Esophagus squamous epithelium (tissue), 5 donors: ENCODE measurements at places on chromosomes 2 and 18.

DNA sequence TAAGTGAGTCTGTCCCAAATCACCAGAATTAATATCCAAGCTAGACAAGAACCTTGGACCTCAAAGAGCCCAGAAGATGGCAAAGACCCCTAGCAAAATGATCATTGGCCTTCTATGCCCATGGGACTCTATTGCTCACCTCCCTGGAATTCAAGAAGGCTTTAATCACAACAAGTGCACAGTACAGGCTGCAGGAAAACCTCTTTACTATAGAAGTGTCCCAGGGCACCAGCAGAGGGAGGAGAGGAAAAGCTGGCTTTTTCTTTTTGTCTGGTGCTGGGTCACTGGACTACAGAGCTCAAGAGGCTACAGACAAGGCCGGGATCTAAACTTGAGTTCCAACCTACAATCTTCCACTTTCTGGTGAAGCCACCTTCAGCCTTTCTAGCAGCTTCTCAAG is 88.3 kb upstream of the PPP1CB start:
- DNase-seq, result no peak

GRCh38 chr18:64165906-64166305 is 17.0 kb upstream of the LINC00305 start:
- DNase-seq, result no peak

DNA sequence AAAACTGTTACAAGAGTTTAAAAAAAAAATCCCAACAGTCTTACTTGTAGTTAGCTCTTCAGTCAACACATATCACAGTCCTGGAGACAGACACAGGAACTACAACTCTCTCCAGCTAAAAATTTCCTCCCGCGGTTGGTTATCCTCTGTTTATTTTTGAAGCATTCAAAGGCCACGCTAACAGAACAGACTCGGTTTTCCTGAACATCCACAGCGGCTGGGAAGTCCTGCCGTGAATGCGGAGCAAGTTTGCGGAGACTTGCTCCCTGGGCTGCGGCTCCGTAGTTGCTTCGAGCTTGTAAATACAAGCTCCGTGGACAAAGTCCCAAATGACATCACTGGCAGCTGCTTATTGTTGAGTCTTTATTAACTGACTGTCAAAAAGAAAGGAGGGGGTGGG is at the start of gene NCKAP5:
TSS of gene NCKAP5 (minus strand) at position 292 of the 400 bp plus-strand sequence. CDS start 50,937 bp downstream, outside the sequence.
- no peak for DNase-seq

GRCh38 chr2:53182601-53183000 is 585.0 kb upstream of the CHAC2 start:
- DNase-seq, result no peak

GRCh38 chr2:120988051-120988699 is 252.5 kb downstream of the GLI2 start:
- no peak for DNase-seq

DNA sequence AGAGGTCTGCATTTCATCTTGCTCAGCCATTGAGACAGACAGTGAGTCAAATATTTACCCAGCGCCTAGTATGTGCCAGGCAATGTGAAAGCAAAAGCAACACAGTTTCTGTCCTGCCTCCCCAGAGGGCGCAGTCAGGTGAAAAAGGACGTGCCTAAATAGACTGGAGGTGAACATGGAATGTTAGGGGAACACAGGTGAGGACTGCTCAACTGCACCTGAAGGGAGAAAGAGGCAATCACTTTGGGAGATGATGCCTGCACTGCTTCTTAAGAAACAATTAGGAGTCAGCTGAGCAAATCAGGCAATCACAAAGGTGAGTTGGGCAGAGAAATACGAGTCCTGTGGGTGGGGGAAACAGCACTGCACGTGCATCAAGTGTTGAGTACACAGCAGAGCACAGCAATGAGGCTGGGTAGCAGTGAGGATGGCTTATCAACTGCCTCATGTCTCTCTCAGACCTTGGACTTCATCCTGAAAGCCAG is 218.3 kb upstream of the SMAD7 start:
- DNase-seq, result no peak

DNA sequence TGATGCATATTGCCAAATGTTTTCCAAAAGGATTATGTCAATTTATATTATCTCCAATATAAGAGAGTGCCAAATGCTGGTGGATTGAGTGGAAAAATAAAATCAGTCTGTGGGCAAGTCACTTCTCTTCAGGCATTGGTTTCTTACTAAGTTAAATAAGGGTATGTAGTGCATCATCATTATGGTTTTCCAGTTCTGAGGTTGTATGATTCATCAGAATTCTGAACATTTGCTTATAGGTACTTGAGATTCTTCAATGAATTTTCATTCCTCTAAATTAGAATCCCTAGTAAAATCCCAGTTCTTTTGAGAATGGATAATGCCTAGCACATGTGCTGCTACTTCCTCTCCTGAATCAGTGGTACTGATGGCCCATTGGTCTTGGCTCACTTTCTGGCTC is 188.9 kb upstream of the OSR1 start:
- no peak for DNase-seq

- DNase-seq, result no peak
Measured at GRCh38 chr2:42794271-42795046, 2.1 kb upstream of the HAAO start.

- no peak for DNase-seq
Measured at GRCh38 chr18:57146956-57147636, at the start of gene BOD1L2. BOD1L2 (plus strand) TSS chr18:57147087; CDS start chr18:57147313, 226 bp downstream.

DNA sequence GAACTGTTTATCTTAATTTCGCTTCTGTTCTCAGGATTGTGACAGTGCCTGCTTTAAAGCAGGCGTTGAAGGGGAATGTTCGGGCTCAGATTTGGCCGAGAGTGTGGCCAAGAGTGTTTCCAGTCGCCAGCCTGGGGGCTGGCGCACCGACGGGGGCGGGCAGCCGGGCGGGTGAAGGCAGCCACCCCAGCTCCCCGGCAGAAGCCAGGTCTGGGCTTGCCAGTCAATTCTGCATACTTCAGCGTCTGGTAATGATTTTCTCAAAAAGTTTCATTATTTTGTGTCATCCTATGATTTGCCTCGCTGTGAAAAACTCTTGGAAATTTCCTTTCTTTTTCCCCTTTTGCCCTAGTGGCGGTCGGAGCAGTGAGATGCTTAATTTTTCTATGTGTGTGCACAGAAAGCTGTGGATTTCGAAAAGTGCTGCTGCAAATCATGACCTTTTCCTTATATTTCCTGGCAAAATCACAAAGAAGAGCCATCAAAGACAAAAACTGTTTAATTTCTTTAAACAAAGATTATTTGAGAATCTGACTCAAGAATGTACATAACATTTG is 856 bp downstream of the FAM228A start:
- DNase-seq, result no peak

GRCh38 chr18:38951633-38952032 is 1386.0 kb upstream of the CELF4 start:
- DNase-seq, result no peak

- no peak for DNase-seq
Measured at GRCh38 chr2:151525821-151526373, 116.2 kb downstream of the RIF1 start.

DNA sequence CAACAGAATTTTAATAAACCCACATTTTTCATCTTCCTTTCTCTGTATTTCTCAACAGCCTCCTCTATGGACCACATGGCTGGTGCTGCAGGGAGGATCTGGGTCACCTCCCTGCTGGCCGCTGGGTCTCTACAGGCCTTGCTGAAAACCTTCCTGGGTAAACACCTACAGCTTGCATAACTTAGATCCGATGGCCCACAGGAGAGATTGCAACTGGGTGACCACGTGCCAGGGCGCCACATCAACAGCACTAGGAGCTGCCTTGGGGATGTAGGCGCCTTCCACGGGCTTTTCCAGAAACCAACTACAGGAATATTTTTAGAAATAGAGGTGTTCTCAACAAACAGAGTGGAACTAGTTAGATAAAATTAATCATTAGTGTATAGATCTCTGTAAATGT is 19.4 kb downstream of the TMEM18 start:
- DNase-seq, result no peak

- DNase-seq, result no peak
Measured at GRCh38 chr2:109439390-109439786, 174.4 kb downstream of the SEPTIN10 start.

- DNase-seq, result no peak
Measured at GRCh38 chr2:45275242-45275805, 266.1 kb upstream of the SIX2 start.

- DNase-seq, result no peak
Measured at GRCh38 chr2:12769492-12770105, 52.9 kb downstream of the TRIB2 start.

DNA sequence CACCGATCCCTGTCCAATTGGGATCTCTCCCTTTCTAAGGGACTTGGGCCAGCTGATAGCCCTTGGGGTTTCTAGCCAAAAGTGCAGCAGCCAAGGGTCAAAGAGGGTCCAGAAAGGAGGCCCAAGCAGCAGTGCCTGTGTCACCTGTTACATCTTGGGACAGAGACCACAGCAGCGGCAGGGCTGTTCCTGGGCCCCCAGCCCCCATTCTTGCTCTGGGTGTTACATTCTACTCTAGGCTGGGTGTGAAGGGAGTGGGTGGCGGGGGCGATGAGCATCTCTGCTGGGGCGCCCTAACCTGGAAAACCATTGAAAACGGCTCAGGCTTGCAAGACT is 1.2 kb downstream of the PAX3 start:
- no peak for DNase-seq

GRCh38 chr2:25671622-25672021 is 1.8 kb downstream of the DTNB start:
- no peak for DNase-seq
